ENCODE measurements at places on chromosomes 12 and 14. TPM values are rescaled to one million over a fixed set of nuclear protein-coding genes. Genes with fewer than 3 reads are reported as not detected.

PTGDR gene
- not detected for total RNA-seq

TMTC3 gene
- total RNA-seq, result 22.0 TPM

NINJ2 gene
- total RNA-seq, result 2.8 TPM

CPM gene
- total RNA-seq, result 0.33 TPM

Data from dermis lymphatic vessel endothelial cell (primary cell).